ENCODE measurements at places on chromosomes 5 and 9.

DNA sequence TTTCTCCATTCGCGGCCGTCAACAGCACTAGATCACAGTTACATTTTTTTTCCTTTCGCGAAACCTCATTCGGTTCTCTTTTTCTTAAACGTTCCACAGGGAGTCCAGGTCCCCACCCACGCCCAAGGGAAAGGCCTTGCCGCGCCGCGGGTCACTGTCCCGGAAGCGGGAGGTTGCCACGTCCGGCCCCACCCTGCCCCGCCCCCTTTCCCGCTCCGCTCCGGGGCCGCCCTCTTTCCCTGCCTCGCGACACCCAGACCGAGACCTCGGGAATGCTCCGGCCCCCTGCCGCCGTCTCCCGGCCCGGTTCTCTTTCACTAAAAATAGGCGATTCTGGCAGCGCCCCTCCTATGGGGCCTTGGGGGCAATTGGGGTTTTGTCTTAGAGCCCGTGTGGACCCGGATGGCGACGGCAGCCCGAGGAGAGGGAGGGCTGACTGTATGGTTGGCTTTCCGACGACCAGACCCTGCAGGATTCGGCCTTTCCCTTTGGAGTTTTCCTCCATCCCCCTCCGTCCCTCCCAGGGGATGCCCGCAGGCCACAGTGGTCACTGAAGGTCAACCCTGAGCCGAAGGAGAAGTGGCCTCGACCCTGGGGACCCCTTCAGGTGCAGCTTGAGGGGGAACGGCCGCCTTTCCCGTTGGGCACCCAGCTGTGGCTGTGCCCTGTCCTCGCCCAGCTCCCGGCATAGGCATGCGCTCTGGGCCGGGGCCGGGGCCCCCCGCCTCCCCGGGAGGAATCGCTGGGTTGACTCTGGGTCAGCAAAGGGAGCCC lies 2.8 kb upstream of the RACK1 start:
- DNase-seq: peak; percentile 70

DNA sequence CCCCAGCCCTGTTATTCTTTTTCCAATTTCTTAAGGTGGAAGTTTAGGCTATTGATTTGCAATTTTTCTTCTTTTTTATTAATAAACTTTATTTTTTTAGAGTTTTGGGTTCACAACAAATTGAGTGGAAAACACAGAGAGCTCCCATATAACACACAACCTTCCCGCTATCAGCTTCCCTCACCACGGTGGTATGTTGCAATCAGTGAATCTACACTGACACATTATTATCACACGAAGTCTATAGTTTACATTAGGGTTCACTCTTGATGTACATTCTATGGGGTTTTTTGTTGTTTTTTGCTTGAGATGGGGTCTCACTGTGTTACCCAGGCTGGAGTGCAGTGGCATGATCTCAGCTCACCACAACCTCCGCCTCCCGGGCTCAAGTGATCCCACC lies 4.8 kb upstream of the NFX1 start:
- no peak for DNase-seq

DNA sequence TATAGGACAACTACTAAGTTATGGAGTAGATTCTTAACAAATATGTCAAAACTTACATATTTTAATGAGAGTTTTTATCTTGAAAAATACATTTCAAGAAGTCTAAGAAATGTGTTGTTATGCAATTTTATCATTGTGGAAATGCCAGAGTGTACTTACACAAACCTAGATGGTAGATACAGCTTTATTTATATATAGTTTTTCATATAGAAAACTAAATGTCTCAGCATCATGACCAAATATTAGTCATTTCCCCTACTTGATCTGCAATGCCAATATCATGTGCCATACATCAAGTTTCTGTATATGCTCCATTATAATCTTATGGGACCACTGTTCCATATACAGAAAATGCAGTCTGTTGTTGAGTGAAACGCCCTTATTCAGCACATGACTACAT lies 28.7 kb downstream of the CAST start:
- no peak for DNase-seq

DNA sequence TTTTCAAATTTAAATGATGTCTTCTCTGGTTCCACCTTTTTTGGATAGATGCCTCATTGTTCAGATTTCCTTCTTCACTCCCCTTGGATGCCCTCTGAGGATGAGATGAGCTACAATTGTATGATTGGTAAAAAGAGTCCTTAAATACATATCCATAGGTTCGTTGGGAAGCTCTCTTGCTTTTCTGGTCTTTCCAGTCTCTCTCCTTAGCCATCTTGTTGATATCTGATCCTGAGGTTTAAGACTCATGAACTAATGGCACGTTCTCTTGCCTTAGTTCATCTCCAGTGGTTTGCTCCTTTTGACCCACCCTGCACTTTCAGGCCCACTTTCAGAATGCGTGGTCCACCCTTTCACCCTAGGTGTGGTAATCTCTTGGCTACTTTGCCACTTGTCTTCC lies 33.2 kb upstream of the TUT7 start:
- no peak for DNase-seq

GRCh38 chr5:157387683-157388093 lies 72.3 kb upstream of the NIPAL4 start:
- DNase-seq: no peak

DNA sequence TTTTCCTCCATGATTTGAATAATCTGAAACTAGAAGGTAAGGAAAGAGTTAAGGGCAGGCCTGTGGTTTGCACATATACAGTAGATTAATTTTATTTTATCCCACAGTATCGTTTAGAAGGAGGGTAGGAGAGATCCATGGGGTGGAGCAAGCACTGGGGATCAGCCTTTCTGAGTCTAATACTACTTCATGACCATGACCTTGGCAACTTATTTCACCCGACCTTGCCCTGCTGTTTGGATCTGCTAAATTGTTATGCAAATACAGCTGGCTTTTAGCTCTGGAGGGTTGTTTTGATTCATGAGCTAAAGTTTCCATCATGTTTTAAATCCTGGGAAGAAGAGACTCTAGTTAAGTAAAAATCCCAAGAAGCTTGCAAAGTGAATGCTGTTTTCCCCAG lies 864 bp upstream of the GRIN3A start:
- DNase-seq: no peak

- no peak for DNase-seq
Observed at GRCh38 chr5:140555747-140556312, 1.4 kb downstream of the SRA1 start.

- DNase-seq: peak; percentile 34
Observed at GRCh38 chr9:133421615-133422542, at the start of gene ADAMTS13. ADAMTS13 (plus strand) TSS chr9:133422367; CDS start chr9:133422444, 77 bp downstream.

DNA sequence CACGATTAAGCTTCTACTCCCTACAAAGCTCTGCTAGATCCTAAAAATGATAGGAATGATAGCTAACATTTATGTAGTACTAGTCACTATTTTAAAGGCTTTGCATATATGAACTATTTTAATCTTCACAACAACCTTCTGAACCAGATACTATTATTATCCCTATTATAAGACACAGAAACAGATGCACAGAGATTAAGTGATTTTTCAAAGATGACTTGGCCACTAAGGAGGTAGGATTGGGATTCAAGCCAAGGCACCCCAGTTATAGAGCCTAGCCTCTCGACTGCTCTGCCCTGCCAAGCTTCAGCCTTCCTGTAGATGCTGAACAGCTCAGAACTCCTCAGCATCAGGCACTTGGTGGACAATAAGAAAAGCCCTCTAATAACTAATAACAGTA lies 200.9 kb upstream of the PTGER4 start:
- no peak for DNase-seq

- DNase-seq: no peak
Observed at GRCh38 chr5:60325870-60326269, 374.1 kb downstream of the DEPDC1B start.

GRCh38 chr9:13274886-13275641 lies 4.4 kb downstream of the MPDZ start:
- DNase-seq: no peak

GRCh38 chr5:154242964-154243376 lies 52.4 kb downstream of the GALNT10 start:
- no peak for DNase-seq

- no peak for DNase-seq
Observed at GRCh38 chr5:160306696-160307095, 5.7 kb downstream of the CCNJL start.

DNA sequence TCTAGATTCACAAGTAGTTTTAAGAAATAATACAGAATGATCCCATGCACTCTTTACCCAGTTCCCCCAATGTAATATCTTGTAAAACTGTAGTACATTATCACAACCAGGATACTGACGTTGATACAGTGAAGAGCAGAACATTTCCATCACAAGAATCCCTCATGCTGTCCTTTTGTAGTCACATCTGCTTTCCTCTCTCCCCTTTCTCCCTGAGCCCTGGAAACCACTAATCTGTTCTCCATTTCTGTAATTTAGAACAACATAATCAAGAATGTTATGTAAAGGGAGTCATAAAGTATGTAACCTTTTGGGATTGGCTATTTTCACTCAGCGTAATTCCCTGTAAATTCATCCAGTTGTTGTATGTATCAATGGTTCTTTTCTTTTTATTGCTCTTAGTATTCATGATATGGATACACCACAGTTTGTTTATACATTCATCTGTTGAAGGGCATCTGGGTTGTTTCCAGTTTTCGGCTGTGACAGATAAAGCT lies 61.1 kb downstream of the ERCC6L2 start:
- DNase-seq: no peak

DNA sequence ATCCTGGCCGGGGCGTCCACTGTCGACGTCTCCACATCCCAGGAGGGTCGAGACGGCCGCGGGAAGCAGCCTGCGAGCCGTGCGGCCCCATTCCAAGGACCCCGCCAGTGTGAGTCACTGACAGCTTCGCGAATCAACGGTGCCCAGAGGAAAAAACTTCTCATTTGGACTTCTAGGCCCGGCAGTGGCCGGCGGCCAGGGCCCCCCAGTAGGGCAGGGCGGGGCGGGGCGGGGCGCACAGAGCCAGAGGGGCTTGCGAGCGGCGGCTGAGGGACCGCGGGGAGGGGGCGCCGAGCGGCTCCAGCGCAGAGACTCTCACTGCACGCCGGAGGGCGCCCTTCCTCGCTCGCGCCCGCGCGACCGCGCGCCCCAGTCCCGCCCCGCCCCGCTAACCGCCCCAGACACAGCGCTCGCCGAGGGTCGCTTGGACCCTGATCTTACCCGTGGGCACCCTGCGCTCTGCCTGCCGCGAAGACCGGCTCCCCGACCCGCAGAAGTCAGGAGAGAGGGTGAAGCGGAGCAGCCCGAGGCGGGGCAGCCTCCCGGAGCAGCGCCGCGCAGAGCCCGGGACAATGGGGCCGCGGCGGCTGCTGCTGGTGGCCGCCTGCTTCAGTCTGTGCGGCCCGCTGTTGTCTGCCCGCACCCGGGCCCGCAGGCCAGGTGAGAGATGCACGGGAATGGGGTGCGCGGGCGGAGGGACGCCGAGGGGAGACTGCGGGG lies at the start of gene F2R:
F2R (plus strand) TSS at position 391 of the 720 bp plus-strand sequence; CDS start at position 573, 182 bp downstream.
- DNase-seq: peak; percentile 56

GRCh38 chr9:97562542-97562941 lies 61.1 kb downstream of the TMOD1 start:
- no peak for DNase-seq

GRCh38 chr9:86626802-86627201 lies 272.6 kb upstream of the TUT7 start:
- DNase-seq: no peak

DNA sequence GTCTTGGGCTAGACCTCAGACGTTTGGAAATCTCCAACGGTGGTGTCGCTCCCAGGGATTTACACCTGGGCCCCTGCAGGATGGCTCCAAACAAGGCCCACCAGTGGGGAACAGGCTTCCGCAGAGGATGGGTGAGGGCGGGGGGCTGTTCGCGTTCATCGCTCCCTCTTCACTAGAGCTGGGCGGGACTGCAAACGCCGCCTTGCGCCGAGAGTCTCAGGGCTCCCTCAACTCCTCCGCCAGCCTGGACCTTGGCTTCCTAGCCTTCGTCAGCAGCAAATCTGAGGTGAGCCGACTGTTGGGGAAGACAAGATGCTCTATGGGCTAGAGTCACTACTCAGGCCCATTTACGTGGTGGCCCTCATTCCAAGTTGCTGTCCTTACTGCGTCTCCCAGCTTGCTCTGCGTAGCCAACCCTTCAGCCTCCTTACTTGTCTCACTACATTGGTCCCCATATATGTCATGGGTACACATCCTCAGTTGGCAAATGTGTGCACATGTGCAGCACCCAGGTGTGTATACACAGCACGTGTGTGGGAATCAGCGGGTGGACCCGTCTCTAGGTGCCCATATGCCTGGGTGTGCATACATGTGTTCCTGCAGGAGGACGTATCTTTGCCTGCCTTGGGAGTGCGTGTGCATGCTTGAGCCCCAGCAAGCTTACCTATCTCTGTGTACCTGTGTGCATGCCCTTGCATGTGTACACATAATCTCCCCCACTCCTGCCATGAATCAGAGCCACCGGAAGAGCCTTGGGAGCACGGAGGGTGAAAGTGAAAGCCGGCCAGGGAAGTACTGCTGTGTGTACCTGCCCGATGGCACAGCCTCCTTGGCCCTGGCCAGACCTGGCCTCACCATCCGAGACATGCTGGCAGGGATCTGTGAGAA lies 10.5 kb downstream of the RGS14 start:
- DNase-seq: no peak

GRCh38 chr9:130887494-130888144 lies 9.0 kb downstream of the QRFP start:
- DNase-seq: no peak

GRCh38 chr5:173753307-173754168 lies 134.6 kb upstream of the CPEB4 start:
- DNase-seq: no peak
